Gastroesophageal sphincter (tissue), 4 donors: ENCODE measurements at places on chromosomes 2 and 18. TPM values are rescaled to one million over a fixed set of nuclear protein-coding genes. Genes with fewer than 3 reads are reported as not detected.

GRCh38 chr2:21836719-21837118, 713.0 kb downstream of the TDRD15 start:
- peaks cover 12% of the 10 kb centered on the region for H3K4me1 ChIP-seq
- H3K36me3 ChIP-seq: no peaks in the 10 kb centered on the region
- no peak overlapping the region for H3K27ac ChIP-seq
- H3K4me3 ChIP-seq: no peak overlapping the region
- ATAC-seq: no peak

Gene ZNF514
- total RNA-seq: 16.7 TPM

Gene LYPD6B
- total RNA-seq: not detected

Gene LAMA1
- total RNA-seq: under 0.01 TPM

Gene CDH2
- total RNA-seq: 12.9 TPM

Gene NTSR2
- total RNA-seq: not detected
